ENCODE measurements at places on chromosomes 6 and 20. TPM values are rescaled to one million over a fixed set of nuclear protein-coding genes. Genes with fewer than 3 reads are reported as not detected.

ZBTB46 gene
- total RNA-seq: 0.54 TPM

FOXA2 gene
- total RNA-seq: not detected

DHX16 gene
- 27.4 TPM for total RNA-seq

GGTLC1 gene
- not detected for total RNA-seq

UBE2C gene
- 209 TPM for total RNA-seq

SOBP gene
- total RNA-seq: 0.06 TPM

PSORS1C2 gene
- total RNA-seq: not detected

KHDC1 gene
- total RNA-seq: 5.1 TPM

L3MBTL1 gene
- 6.1 TPM for total RNA-seq

TPD52L1 gene
- 0.58 TPM for total RNA-seq

GRCh38 chr6:64445038-64445437 is 809.4 kb downstream of the PHF3 start:
- no peak for ATAC-seq

- ATAC-seq: no peak
These were observed 44.0 kb upstream of the CAP2 start for GRCh38 chr6:17349427-17349826.

DNA sequence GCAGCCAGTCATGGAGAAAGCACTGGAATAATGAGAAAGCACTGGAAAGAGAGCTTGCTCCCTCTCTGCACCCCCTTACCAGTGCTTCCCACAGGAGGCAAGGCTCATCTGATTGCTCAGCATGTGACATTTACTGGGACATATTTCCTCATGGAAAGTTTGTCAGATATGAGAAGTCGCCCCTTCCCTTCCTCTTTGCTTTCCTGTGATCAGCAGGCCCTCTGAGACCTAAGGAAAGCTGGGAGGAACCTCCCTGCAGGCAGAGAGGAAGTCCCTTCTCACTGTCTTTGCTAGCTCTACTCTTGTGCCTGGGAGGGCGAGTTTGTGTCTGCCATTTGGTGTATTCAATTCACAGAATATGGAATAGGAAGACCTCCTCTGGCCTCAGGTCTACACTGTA is 283.8 kb downstream of the ALDH8A1 start:
- no peak for ATAC-seq

- ATAC-seq: no peak
These were observed 23.5 kb downstream of the KIAA0408 start for GRCh38 chr6:127435626-127436220.

GRCh38 chr20:50561379-50562078 is 51.3 kb downstream of the PTPN1 start:
- ATAC-seq: peak; percentile 85

- ATAC-seq: peak; percentile 35
These were observed at the start of gene C6orf62 for GRCh38 chr6:24719125-24719971. Gene C6orf62 (minus strand): TSS chr6:24719154. CDS start chr6:24718668, 486 bp downstream.

DNA sequence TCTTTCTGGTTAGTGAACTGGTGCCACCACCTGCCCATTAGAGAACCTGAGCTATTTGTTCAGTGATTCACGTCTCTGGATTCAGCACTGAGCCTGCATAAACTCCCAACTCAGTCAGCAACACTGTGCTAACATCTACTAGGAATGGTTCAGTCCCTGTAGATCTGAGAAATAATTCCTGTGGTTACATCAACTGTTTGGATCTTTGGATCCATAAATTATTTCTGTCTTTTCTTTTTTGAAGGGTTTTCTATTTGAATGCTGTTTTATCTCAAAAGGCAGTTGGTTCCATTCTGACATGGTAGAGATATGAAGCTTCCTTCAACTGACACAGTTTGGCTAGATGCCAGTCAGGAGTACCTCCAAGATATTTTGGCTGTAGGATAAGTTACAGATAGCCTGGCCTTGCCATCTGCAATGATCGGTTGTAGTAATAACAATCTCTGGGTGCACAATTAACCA is 125.9 kb downstream of the TRMT11 start:
- ATAC-seq: no peak

GRCh38 chr6:136641166-136641565 is 90.9 kb upstream of the MAP7 start:
- ATAC-seq: no peak

GRCh38 chr6:91634791-91635190 is 1047.9 kb upstream of the MAP3K7 start:
- no peak for ATAC-seq

GRCh38 chr6:3345836-3346235 is 87.1 kb downstream of the PSMG4 start:
- no peak for ATAC-seq

DNA sequence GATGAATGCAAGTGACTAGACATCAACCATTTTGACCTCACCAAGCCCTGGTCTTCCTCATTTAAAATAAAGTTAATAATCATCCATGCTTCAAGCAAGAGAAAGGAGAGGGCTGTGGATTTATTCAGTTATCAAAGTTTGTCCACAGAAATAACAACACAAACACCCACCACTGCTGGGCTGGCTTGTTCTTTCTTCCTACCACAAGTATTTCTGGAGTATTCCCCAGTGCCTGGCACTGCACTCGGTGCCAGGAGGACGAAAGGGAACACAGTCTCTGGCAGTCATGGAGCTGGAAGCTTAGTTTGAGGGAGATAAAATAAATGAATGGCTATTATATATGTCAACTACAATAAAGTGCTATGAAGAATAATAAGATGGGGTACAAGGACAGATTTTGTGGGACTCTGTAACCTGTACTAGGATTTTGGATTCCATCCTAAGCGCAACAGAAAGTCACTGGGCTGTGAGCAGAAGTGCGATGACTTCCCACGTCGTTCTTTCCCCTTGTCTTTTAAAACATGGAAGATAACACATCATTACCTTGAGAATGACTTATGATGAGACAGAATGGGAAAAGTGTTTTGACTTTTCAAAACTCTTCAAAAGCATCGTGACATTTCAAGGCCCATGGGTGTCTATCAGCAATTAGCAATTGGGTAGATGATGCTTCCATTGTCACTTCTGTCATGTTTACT is 74.5 kb upstream of the TRAF3IP2 start:
- ATAC-seq: peak; percentile 52

DNA sequence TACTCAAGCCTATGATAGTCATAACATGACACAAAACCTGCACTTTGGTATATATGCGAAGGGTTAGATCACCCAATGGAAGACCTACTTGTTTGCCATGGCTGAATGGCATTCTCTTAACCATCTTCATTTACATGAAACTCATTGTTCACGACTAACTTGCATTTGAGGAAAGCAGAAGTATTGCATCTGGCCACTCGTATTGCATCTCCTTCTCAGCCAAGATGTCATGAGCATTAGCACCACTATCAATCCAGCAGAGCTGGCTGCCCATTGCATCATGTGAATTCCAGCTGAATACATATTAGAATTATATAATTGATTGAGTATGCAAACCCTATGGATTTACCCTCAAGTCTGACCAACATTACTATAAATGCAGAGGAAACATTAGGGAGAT is 390.2 kb downstream of the LAMA2 start:
- no peak for ATAC-seq

- no peak for ATAC-seq
These were observed 35.5 kb upstream of the FOXC1 start for GRCh38 chr6:1574083-1574761.

DNA sequence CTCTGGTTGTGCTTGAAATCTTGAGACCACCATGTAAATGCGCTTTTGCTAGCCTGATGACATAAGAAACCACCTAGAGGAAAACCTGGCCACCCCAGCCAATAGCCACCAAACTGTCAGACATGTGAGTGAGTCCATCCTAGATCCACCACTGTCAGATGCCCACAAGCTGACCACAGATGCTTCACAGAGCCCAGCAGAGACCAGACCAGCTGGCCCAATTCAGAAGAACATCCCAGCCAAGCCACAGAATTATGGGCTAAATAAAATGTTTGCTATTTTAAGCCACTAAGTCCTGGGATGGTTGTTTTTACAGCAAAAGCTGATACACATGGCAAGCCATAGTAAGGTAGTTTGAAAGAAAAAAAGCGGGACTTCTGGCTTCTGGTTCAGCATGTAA is 425.3 kb downstream of the KIF16B start:
- no peak for ATAC-seq

DNA sequence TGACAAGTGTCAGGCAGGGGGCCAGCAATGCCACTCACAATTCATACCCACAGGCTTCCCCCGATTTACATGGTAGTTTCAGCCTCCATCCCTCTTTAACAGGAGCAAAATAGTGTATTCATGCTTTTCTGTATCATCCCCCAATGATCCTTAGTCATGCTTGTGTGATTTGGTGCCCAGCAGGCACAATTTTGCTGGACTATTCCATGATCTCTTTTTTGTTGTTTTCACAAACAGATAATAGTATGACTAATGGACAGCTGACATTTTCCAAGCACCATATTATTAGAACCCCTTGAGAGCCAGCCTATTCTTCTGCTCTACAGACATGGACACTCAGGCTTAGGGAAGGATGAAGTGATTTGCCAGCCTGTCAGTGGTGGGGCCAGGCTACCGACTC is 128.2 kb upstream of the RIPOR2 start:
- ATAC-seq: no peak

DNA sequence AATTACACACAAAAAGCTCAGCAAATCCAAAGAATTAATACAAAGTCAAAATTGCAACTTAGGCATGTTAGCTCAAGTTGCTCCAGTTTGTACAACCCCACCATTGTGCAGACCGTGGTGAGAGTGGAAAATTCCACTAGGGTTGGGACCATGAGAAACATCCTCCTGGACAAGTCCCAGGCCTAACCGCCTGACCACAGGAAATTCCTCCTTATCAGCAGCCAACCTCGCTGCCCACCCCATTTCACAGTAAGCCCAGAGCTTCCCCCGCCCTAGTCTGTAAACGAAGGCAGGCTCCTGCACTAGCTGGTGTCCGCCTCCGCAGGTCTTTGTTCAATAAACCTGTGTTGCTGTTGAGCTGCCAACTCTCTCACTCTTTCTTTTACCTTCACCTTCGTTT is 1023.3 kb downstream of the EYS start:
- no peak for ATAC-seq

- peak; percentile 67 for ATAC-seq
These were observed 2.0 kb upstream of the SLC29A1 start for GRCh38 chr6:44221291-44221960.

- no peak for ATAC-seq
These were observed 808.4 kb upstream of the CITED2 start for GRCh38 chr6:140182821-140183220.

DNA sequence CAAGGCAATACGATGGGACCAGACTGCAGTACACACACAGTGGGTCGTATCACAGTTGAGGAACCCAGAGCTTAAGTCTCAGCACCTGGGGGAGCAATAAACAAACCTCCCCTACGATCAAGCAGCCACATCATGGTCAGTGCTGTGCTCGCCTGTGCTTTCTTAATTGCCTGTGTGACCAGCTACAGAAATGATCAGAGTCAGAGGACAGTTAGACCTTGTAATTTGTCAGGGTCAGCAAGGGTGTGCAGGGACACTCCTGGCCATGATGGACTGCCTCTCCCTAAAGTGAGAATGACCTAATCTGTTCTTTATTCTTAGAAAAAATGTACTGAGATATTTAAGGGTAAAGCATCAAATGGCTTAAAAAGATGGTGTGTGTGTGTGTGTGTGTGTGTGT is 78.4 kb downstream of the OPRM1 start:
- no peak for ATAC-seq

- no peak for ATAC-seq
These were observed 979.8 kb upstream of the GJE1 start for GRCh38 chr6:141152951-141153350.

GRCh38 chr6:55937261-55937947 is 62.0 kb upstream of the BMP5 start:
- no peak for ATAC-seq

- ATAC-seq: no peak
These were observed 18.7 kb upstream of the MEI4 start for GRCh38 chr6:77633993-77634715.

DNA sequence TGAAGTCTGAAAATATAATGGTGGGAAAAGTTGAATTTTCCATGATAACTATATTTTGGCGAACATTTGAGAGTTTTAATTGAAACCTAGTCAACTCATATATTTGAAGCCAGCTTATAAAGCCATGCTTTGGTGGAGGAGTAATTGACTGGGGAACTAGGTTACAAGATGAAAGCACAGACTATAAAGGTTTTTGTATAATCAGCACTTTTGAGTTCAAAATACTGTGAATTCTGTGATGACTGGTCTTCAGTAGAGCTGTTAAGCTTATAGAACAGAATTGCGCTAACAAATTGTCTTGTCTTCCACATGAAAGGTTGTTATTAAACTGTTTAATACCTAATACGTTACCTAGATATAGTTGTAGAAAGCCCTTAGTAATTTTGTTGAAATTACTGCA is 159.1 kb upstream of the SCGN start:
- ATAC-seq: no peak

GRCh38 chr20:13338097-13338661 is 117.1 kb downstream of the ISM1 start:
- peak; percentile 24 for ATAC-seq

- ATAC-seq: no peak
These were observed 136.6 kb downstream of the SYNDIG1 start for GRCh38 chr20:24605937-24606455.

DNA sequence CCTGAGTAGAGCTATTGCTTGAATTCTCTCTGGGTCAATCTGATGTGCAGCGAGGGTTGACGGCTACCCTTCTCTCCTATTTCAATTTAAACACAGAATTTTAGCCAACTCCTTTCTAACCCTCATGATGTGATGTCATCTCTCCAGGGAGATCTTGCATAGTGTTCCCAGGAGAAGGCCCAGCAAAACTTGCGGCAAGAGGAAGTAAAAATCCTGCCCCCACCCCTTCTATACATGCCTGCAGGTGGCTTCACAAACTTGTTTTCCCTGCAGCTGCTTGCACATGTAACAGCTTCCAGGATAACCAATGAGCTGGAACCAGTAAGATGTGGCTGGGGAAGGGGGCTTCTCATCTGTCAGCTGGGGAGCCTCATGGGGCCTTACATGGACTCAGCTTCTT is 169.3 kb upstream of the CDH4 start:
- ATAC-seq: no peak

GRCh38 chr6:42689371-42689770 is 33.0 kb downstream of the PRPH2 start:
- no peak for ATAC-seq

DNA sequence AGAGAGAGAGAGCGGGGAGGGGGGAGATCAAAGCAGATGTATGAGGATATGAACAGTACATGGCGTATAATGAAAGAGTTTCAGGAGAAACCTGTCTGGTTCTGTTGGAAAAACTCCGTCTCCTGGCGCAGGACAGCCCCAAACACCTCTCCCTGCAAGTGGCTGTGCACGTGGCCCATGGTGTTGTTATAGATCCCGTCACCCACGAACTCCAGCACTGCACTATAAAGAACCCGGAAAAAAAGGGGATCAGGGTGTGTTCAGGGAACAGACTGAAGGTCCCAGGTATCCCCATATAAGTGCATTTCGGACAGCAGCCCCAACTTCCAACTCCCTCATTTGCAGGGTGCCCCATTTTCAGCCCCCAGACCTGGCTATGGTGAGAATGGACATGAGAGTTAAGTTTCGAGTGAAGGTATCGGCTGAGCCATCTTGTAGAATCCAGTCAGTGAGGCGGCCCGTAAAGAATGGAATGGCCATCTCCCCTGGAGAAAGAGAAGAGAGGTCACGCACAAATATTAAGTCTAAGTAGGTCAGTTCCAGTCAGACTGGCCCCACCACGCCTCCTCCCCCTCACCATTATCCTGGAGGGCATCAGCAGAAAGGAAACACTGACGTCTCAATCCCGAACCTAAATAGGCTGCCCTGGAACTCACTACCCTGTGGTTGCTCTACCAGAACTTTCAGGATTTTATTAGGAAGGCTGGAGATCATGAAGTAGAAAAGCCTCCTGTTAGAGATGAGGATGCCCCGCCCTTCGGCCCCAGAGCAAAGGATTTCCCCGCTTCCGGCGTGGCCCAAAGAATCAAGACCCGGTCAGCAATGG is 1.3 kb downstream of the TAP1 start:
- ATAC-seq: no peak
